ENCODE measurements at places on chromosomes 1 and 21.

- no peak for DNase-seq
Observed at GRCh38 chr1:8138673-8139072, 112.6 kb upstream of the ERRFI1 start.

DNA sequence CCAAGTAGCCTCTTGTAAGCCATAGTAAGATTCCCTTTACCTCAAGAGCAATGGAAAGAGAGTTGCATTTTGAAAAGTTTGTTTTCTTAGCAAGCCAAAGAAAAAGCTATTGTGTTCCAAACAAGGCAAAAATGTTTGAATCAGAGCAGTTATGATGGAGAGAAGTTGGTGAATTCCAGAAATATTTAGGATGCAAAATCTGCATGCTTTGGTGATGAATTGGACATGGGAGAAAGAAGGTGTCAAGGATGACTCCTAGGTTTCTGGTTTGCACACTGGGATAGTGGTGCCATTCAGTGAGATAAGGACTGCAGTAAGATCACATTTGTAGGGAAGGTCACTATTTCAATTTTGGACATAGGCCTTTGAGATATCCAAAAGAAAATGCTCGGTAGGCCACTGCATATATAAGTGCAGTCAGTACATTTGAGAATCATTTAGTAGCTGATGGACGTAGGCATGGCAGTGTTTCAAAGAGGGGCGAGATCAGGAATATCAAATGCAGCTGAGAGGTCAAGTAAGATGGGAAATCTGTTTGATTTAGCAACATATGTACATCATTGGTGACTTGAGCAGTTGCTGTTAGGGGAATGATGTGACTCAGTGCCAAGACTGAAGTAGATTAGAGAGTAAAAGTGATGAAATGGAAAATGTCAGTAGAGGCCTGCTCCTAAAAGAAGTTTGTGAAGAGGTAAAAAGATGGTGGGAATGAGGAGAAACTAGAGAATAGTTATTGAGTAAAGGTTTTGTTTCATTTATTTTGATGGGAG is 33.9 kb upstream of the GPR25 start:
- DNase-seq, result no peak

- no peak for DNase-seq
Observed at GRCh38 chr21:42228709-42229220, 9.8 kb downstream of the ABCG1 start.

- no peak for DNase-seq
Observed at GRCh38 chr21:29680273-29680672, 259.5 kb downstream of the GRIK1 start.

- no peak for DNase-seq
Observed at GRCh38 chr21:42687796-42688195, 34.4 kb downstream of the PDE9A start.

GRCh38 chr21:39620856-39621255 is 8.1 kb downstream of the B3GALT5 start:
- DNase-seq, result no peak

GRCh38 chr1:7185721-7186120 is 400.5 kb downstream of the CAMTA1 start:
- no peak for DNase-seq

DNA sequence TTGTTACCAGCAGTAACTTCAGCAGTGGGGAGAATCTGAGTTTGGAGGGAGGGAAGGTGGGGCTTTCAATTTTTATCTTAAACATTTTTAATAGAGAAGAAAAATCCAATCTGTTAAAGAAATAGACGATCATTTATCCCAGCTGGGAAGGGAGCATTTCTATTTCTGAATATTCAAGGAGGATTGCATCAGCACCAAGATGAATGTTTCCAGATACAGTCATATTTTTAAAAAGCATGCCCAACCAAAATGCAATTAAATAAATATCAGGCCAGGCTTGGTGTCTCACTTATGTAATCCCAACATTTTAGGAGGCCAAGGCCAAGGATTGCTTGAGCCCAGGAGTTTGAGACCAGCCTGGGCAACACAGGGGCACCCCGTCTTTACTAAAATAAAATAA is 1.7 kb upstream of the ATP1A4 start:
- DNase-seq, result no peak

GRCh38 chr1:96492236-96492635 is 229.3 kb upstream of the PTBP2 start:
- DNase-seq, result no peak

GRCh38 chr21:41169258-41169576 is 1.3 kb downstream of the BACE2 start:
- no peak for DNase-seq

DNA sequence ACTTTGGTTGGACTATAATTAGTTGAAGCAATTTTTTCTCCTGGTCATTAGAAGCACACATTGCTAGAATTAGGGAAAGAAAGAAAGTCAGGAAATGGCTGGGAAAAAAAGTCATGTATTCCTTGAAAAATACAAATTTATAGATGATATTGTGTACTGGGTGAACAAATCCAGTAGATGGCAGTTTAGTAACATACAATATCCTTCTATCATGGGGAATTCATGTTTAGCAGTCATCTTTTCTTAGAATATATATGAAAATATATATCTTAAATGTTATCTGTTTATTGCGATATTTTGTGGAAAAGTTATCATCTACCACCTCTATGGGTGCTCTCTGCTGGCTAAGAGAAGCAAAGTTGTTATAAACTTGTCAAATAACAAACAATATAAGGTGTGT is 13.1 kb upstream of the ZRANB2 start:
- DNase-seq, result no peak

GRCh38 chr1:169487561-169487960 is 1.8 kb upstream of the SLC19A2 start:
- DNase-seq, result no peak

GRCh38 chr1:223189903-223190724 is 47.1 kb upstream of the TLR5 start:
- DNase-seq, result peak; percentile 34

DNA sequence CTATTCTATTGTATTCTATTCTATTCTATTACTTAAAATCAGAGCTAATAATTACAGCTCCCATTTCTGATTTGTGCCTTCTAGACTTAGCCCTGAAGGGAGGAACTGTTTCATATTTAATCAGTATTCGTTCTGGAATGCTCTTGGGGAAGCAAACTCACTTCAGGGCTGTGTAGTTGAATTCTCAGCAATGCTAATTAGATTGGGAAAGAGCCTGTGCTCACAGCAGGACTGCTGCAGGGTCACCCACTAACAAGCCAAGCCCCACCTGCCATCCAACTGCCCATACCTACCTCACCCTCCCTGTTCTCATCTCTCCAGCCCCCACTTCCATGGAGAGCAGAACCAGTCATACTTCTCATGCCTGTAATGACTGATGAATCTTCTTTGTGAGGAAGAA is 464.2 kb downstream of the PTPRU start:
- no peak for DNase-seq

GRCh38 chr1:234851450-234852438 is 241.8 kb upstream of the IRF2BP2 start:
- no peak for DNase-seq

DNA sequence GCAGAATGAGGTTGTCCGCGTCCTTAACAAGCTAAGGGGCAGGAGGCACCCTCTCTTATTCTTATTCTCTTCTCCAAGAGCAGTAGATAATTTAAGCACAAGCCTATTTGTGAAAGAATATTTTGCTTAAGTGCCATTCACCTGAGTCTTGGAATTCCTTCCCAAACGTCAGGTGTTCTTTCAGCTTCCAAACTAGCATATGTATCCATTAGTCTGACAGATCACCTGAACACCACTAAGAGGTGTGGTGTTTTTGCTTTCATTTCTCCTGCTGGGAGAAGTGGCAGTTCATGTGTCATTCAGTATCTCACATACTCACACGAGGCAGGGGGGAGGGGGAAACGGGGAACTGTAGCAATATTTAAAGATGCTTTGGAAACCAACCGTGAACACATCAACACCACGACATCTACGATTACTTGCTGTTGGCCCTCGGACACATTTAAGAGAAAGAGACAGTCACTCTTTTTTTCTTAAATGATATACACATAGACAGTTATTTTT is 45.5 kb upstream of the RBM15 start:
- DNase-seq, result no peak

- DNase-seq, result no peak
Observed at GRCh38 chr21:8990326-8991087, 1530.9 kb upstream of the TPTE start.

DNA sequence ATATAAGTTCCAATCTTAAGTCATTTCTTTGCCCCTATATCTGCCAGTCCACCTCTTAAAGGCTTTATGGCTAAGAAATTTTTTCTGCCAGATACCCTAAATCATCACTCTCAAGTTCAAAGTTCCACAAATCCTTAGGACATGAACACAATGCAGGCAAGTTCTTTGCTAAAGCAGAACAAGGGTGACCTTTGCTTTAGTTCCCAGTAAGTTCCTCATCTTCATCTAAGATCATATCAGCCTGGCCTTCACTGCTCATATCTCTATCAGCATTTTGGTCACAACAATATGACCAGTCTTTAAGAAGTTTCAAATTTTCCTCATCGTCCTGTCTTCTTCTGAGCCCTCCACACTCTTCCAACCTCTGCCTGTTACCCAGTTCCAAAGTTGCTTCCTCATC is 402.2 kb upstream of the RUNX1 start:
- DNase-seq, result no peak

- DNase-seq, result no peak
Observed at GRCh38 chr1:45032837-45033236, 20.8 kb downstream of the UROD start.

DNA sequence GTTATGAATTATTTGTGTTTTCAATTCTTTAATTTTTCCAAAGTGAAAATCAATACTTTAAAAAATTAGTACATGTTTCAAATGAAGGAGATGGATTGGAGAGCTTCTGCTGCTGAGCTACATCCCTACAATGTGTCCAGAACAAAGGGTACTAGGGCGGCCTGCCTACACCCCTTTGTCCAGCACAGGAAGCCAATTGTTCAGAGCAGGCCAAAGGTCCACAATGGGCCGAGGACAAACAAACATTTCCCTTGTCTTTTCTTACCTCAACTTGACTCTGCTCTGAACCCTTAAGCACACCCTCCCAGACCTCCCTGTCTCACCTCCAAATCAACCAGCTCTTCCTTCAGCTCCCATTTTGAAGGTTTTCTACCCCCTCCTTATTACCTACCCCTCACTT is 39.4 kb upstream of the CAMK1G start:
- no peak for DNase-seq

GRCh38 chr1:18575620-18576019 is 55.0 kb upstream of the PAX7 start:
- DNase-seq, result no peak

DNA sequence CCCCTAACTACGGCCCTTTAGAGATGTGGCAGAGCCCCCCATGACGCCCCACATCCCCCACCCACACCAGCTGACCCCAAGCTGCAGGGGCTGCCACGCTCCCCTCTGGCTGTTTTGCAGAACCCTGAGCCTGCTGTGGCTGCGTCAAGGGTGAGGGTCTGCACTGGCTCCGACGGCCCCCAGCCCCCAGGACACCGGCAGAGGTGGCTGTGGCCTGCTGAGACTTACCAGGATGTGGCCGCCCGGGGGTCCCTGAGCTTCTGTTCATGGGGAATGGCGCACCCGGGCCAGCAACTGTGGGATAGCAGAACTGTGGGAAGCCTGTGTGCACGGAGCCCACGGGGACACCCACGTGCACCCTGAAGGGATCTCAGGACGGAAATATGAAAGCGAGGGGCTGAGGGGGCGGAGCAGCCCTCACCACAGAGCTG is 12.8 kb upstream of the RNF223 start:
- DNase-seq, result no peak

- DNase-seq, result no peak
Observed at GRCh38 chr1:45530632-45531135, 9.0 kb upstream of the PRDX1 start.

DNA sequence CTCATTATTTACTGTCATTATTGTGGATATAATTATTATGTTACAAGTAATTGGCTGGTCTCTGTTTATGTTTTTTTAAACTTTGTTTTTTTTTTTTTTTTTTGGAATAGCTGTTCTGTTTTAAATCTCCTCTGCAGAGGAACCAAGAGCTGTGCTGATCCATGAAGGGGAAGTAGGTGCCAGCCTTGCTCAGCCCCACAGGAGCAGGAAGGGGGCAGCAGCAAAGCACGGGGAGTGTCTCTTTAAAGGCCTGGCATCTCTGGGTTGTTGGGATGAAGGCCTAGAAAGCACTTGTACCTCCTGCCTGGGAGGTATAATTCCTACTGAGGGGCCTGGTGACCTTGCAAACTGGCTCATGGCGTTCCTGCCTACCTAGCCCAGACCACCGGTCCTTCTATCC is 2.5 kb upstream of the GRHL3 start:
- no peak for DNase-seq

Data from stimulated activated CD4-positive, alpha-beta T cell treated with anti-CD3 and anti-CD28 coated beads, TNF-alpha, amount 100 ng/mL, for 4 hours (primary cell).